CD4-positive, alpha-beta T cell treated with Interleukin-2 at 100 ng/mL for 4 hours (primary cell): ENCODE measurements at places on chromosomes 3 and 15.

DNA sequence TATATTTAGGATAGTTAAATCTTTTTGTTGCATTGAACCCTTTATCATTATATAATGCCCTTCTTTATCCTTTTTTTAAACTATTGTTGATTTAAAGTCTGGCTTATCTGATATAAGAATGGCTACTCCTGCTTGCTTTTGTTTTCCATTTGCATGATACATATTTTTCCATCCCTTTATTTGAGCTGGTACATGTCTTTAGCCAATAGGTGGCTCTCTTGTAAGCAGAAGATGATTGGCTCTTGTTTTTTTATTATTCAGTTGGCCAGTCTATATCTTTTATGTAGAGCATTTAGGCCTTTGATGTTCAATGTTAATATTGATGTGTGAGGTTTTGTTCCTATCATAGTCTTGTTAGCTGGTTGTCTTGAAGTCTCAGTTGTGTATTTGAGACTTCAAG is 99.5 kb upstream of the MCTP2 start:
- no peak for DNase-seq

- no peak for DNase-seq
Measured at GRCh38 chr3:139676632-139677387, 962 bp downstream of the NMNAT3 start.

GRCh38 chr15:50968353-50968752 is 59.9 kb downstream of the AP4E1 start:
- DNase-seq = no peak

GRCh38 chr15:20643829-20644425 is 102.3 kb upstream of the GOLGA6L6 start:
- no peak for DNase-seq

- no peak for DNase-seq
Measured at GRCh38 chr15:99906793-99907192, 173.6 kb upstream of the LYSMD4 start.

DNA sequence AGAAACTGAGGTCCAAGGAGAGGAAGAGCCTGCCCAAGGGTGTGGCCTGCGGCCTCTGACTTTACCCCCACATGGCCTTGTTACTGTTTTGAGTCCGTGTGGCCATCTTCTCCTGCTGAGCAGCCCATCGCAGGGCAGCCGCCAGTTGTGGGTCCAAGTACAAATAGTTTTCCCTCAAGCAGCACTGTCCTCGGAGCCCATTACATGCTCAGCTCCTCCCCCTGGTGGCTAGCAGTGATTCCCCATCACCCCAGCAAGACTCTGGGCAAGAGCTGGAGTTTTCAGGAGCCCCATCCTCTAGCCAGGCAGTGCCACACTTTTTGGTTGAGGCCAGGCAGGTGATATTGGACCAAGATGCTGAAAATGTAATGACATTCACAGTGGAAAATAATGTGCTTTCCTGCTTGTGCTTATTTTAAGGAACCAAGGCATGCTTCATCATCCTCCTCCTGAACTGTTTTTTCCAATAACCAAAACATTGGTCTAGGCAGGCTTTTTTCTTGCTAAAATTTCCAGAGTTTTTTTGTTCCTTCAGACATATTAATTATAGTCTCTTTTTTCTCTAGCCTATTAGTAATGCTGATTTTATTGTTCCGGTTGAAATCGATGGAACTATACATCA is 23.2 kb upstream of the VILL start:
- DNase-seq = peak; percentile 49

- peak; percentile 4 for DNase-seq
Measured at GRCh38 chr15:85785887-85786780, 8.6 kb downstream of the KLHL25 start.

DNA sequence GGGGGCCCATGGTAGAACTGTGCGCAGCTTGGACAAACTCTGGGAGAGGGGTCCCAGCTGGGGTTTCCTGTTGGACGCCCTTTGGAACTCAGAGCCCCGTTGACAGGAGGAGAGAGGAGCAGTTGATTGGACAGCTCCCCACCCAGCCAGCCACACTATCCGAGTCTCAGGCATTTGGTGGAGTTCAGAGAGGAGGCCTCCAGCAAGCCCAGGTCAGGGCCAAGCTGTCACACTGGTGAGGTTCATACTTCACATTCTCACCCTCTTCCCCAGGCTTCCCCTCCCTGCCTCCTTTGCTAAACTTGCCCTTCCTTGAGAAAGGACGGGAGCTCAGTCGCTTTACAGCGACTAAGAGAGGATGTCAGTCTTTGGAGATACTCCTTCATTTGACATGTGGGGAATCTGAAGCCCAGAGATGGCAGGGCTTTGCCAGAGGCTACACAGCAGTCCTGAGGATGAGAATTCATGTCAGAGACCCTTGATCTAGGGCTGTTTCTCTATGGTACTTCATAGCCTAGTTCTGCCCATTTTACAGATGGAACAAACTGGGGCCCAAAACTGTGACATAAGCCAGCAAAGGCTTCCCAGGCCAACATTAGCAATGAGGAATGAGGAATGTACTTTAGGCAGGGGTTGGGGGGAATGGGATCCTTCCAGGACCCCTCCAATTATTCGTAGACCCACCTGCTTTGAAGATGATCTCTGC is 142.2 kb downstream of the SMAD6 start:
- DNase-seq = no peak

- DNase-seq = no peak
Measured at GRCh38 chr3:123021996-123022510, 5.5 kb downstream of the SEMA5B start.

DNA sequence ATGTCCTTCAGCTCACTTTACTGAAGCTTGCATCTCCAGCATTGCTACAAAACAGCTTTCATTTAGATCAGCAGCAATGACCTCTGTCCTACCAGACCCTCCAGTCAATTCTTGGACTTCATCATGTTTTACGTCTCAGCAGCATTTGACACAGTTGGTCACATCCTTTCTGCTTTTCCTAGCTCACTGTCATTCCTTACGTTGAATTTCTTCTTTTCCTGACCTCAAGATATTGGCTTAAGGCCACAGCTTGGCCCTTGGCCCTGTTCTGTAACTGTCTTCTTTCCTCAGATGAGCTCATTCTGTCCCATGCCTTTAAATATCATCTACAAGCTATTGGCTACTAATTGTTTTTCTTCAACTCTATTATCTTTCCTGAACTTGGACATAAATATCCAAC is 576.2 kb upstream of the KCNMB2 start:
- no peak for DNase-seq

DNA sequence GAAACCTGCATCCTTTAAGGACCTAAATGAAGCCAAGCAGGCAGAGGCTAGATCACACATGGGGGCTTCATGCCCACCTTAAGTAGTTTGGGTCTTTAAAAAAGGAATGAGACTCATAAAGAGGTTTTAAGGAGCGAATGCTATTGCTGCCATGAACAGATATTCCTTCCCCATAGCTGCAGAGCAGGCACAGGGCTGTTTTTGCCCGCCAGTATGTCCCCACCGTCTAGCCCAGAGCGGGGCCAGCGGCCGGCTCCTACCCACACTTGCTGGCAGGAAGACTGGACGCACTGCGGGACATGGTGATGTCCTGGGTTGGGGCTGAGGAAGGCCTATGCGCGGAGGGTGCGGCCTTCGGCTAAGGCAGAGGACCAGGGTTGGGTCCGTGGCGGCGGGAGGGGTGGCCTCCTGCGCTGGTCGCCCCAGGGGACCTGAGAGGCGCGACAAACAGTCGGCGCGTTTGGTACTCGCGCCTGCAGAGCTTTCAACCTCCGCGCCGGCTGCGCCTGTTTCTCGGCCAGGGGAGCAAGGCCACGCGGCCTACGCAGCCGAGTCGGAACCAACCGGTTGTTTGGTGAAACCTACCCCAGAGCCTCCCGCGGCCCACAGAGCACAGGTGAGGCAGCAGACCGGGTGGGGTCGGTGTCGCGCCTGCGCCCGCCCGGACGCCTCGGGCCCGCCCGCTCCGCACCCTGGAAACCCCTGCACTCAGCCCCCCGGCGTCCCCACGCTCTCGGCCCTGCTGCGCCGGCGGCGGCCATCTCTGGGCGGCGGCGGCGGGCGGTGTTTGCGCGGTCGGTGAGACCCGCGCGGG is at the start of gene FAIM:
Gene FAIM (plus strand): TSS at position 450 of the 814 bp plus-strand sequence. CDS start 10,956 bp downstream, outside the sequence.
- peak; percentile 66 for DNase-seq

DNA sequence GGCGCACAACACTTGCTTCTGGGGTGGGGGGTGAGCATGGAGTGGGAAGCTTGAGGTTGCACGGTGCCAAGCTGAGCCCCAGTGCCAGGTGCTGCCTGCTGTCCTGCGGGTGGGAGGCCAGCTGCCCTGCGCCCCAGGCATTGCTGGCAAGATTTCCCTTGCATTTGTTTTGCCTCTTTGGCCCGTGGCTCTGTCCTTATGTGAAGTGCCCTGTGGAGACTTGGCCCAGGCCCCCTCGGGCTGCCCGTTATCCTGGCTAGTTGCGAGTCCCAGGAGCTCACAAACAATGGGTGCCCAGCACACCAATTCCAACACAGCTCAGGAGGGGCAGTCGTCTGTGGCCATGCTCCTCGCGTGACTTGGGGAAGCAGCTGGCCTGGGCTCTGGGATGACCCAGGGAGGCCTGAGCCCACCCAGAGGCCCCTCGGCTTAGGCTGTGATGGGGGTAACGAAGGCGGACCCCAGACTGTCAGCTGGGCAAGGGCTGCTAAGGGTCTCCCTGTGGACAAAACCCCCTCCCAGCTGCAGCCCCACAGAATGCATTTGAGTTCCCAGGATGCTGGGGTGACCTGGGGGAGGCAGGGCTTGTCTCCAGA is 5.9 kb downstream of the C3orf22 start:
- no peak for DNase-seq

GRCh38 chr3:11835028-11835639 is 11.6 kb downstream of the TAMM41 start:
- peak; percentile 17 for DNase-seq

- DNase-seq = no peak
Measured at GRCh38 chr15:94968133-94968532, 736.8 kb downstream of the MCTP2 start.

DNA sequence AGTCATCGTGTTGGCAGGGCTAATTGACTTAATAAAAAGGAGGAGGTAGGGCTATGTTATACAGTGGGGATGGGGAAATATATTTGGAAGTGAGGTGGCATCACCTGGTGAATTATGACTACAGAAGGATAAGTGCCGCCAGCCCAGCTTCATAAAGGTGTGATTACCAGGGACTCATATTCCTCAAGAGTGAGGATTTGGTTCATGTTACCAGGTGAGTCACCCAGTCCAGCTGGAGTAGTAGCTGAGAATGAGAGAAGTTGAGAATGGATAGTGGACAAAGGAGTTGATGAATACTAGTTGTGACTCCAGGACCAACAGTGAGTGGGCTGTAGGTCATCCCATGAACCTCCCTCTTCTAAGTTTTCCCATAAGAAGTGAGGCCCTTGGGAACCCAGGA is 143.0 kb upstream of the GALNT15 start:
- no peak for DNase-seq

DNA sequence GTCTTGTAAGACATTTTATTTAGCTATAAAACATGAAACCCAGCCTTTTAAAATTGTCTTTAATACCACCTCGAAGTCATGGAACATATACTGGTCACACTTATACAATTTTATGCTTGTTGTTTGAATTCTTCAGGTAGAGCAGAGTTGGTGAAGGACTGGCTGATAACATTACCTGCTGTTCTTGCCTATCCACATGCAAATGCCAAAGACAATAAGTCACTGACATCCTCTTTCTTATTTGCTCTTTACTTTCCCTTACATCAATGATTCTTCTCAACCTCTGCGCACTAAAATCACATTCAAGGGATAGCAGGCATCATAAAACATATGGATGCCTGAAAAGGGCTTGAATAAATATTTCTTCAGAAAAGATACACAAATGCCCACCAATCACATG is 392.5 kb upstream of the ATP11B start:
- DNase-seq = no peak

- DNase-seq = no peak
Measured at GRCh38 chr3:127036209-127037020, 53.5 kb downstream of the PLXNA1 start.

DNA sequence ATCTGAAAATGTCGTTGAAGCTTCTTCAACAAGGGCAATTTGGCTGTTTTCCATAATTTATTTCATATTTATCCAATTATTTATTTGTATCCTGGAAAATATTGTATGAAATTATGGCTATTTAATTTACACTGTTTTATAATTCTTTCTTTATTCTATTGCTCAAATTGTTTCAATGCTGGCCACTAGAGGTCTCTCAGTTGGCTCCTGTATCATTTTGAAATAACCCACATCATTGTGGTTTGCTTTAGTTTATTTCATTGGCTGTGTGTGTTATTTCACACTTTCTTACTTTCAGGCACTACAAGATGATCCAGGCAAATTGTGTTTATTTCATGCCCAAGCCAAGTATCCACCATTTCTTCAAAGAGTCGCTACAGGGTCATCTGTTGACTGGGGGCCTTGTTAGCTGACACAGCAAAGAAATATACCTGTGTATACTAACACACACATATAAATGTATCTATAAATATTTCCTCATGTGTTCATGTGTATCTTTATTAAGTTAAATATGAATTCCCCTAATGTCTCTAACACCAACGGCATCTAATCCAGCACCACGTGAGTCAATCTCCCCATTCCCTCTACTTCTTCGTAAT is 86.2 kb downstream of the NPAP1 start:
- DNase-seq = no peak

DNA sequence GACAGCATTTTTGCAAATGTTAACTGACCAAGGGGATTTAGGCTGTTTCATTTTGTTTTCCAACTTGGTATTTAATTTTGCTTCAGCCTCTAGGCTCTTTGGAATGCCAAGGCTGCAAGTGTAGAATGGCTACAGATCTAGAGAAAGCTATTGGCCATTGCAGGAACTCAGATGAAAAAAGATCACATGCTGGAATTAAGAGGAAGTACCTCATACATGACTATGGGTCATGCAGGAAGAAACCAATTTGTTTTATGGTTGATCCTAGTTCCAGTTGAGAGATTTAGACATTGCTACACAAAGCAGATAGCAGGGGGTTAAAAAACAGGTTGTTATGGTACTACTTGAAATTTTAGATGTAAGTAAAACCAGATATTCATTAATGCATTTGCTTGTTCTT is 12.7 kb upstream of the CLDN16 start:
- DNase-seq = no peak

DNA sequence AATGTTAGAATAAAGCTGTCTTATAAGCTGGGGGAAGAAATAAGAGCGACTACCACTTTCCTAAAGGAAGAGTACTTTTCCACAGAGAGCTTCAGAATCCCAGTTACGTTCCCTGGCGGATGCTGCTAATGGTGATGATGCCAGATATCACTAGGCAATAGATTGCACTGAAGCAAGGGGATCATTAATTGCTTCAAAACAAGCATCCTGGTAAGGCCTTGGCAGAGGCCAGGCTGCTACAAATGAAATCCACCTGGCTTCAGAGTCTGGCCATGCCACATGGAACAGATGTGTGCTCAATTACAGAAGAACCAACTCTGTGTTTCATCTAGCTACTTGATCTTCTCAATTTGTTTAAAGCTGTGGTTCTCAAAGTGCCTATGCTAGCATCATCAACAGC is 129.2 kb upstream of the IL12A start:
- DNase-seq = no peak

GRCh38 chr3:156649681-156650080 is 24.7 kb upstream of the TIPARP start:
- DNase-seq = no peak

- peak; percentile 96 for DNase-seq
Measured at GRCh38 chr15:40593588-40594428, at the start of gene KNL1. Gene KNL1, plus strand, starts transcription at chr15:40594249. Its CDS starts 8,683 bp downstream, at chr15:40602932.
